Cortex of kidney (tissue), 1 donor: ENCODE measurements at places on chromosomes 4 and X.

GRCh38 chr4:924107-925096, 7.7 kb downstream of the GAK start:
- no peak for DNase-seq

- DNase-seq: no peak
Observed at GRCh38 chr4:8356856-8357255, 83.7 kb downstream of the ACOX3 start.

DNA sequence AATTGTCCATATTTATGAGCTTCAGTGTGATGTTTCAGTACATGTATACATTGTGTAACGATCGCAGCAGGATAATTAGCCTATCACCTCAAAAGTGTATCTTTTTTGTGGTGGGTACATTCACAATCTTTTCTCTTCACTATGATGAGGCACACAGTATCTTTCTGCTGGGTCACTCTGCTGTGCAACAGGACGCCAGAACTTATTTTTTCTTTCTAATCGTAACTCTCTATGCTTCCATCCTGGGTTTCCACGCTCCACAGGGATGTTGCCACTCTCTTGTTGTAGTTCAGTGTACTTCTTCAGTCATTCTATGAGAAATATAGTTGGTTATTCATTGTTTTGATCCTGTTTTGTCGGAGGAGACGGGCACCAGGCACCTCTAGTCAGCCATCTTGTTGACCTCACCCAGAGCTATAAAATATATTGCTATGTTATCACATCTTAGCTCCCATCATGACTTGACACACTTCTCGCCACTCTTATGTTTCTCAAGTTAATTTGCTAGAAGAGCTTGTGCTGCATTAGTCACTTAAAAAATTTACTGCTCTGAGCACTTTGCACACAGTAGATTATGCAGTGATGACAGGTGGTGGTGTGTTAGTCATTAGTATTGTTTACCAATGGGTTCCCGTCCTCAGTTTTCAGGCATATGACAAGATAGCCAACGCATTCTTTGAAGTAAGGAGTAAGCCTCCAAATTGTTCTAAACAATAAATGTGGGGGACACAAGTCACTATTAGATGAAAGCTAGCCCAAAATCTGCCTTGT, 1002.7 kb upstream of the PCDH7 start:
- no peak for DNase-seq

DNA sequence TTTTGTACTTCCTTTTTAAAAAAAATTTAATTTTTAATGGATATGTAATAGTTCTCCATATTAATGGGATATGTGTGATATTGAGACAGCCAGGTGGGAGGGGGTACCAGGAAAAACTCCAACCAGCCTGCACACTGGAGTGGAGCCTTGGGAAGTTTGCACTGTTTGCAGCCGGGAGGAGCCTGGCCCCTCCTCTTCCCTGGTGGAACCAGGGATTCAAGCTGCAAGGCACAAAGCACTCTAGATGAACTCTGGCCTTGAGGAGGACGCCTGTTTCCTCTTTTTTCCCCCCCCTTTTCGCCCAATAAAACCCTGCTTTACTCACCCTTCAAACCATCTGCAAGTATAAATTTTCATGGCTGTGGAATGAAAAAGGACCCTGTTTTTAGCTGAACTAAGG, 48.2 kb upstream of the GC start:
- no peak for DNase-seq

- no peak for DNase-seq
Observed at GRCh38 chr4:84632092-84632491, 49.2 kb downstream of the CDS1 start.

DNA sequence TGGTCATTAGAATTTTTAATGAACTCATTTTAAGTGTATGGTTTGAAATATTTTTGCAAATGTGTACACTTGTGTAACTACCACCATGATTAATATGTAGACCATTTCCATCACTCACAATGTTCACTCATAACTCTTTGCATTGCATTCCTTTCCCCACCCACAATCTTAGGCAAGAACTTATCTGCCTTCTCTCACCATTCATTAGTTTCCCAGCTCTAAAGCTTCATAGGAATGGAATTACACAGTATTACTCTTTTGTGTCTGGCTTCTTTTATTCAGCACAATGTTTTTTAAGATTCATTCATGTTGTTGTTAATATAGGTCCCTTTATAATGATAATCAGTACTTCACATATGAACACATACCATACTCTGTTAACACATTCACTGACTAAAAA, 106.1 kb downstream of the ARAP2 start:
- no peak for DNase-seq

DNA sequence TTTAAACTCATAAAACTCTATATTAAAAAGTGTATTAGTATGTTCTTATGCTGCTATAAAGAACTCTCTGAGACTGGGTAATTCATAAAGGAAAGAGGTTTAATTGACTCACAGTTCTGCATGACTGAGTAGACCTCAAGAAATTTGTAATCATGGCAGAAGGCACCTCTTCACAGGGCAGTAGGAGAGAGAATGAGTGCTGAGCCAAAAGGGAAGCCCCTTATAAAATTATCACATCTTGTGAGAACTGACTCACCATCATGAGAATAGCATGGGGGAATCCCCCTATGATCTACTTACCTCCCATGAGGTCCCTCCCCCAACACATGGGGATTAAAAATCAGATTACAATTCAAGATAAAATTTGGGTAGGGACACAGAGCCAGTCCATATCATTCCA, 463.2 kb downstream of the KLHL13 start:
- no peak for DNase-seq

DNA sequence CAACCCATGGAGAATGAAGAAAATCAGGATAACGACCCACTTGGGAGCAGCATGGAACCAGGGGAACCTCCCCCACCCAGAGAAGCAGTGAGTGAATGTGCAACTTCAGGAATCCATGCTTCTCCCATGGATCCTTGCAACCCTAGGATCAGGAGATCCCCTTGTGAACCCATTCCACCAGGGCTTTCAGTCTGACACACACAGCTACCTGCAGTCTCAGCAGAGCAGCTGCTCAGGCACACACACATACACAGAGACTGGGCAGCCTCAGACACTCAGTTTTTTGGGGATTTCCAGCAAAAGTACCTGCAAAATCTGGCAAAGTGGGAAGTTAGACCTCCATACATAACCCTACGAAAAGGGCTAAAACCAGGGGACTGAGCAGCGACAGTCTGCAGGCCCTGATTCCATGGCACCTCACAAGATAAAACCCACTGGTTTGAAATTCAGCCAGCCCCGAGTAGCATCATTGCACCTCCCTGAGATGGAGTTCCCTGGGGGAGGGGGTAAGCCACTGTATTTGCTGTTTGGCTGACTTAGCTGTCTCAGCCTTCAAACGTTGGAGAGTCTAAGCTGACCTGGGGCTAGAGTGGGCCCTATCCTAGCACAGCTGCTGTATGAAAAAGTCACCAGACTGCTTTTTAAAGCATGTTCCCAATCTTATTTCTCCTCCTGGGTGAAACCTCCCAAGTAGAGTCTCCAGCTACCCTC, 737.5 kb upstream of the NDST4 start:
- no peak for DNase-seq

DNA sequence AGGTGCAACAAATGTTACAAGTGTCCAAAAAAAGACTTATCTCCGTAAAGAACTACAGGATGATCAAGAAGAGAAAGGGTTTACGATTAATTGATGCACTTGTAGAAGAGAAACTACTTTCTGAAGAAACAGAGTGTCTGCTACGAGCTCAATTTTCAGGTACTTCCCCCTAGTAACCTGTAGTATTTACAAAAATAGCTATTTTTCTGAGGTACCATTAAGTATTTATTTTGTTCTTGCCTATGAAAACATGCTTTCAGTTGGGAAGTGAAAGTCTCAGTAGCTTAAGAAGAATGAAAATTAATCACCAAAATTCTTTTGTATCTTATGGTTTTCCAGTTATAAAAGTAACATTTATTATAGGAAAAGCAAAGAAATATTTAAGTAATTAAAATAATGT, 5.9 kb downstream of the THAP9 start:
- no peak for DNase-seq

DNA sequence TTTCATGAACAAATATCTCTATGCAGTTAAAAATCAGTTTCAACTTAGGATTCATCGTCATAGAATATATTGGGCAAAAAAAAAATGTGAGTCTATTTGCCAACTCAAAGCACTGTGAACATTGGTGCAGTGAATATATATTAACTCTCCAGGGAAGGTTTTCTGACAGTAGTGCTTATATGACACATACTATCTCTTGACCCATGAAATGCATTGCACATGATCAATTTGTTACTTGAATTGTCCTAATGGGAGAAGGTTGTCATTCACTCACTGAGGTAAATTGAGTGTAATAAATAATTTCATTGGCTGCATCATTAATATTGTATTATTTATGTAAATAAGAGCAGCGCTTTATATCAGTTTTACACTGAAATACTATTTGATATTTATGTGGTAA, 2458.5 kb downstream of the ARAP2 start:
- DNase-seq: no peak

DNA sequence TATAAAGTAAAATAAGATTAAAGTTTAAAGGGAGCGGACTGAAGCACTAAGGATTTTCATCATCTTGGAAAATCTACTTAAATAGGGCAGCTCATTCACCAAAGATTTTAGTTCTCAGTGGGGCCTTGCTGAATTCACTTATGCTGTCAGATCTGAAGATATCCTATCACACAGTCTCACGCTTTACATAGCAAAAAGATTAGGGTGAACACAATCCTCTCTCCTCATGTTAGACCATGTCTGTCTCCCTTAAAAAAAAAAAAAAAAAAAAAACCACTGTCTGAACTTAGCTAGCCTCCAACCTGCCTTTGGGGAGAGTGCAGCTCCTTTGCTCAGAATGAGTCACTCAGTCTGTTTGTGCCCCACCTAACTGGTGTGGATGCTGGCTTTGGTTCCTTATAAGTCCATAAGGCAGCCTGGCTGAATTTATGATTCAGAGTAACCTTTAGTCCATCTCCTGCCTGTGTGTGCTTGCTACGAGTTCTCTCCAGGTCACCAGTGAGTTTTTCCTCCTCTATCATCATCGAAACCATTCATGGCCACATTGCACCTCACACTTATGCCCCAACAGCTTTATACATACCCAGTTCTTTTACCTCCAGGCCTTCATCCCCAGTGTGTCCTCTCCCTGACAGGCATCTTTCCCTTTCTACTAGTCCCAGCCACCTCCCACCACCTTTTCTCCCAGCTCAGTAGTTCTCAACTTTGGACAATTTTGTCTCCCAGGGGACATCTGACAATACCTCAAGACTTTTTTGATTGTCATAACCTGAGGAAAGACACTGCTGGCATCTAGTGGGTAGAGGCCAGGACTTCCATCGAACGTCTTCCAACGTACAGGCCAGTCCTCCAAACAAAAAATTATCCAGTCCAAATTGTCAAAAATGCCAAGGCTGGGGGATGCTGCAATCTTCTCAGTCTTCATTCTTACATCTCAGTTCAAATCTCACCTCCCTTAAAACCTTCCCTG, 220.7 kb upstream of the EMCN start:
- no peak for DNase-seq

- no peak for DNase-seq
Observed at GRCh38 chrX:9374555-9374954, 90.3 kb upstream of the TBL1X start.

DNA sequence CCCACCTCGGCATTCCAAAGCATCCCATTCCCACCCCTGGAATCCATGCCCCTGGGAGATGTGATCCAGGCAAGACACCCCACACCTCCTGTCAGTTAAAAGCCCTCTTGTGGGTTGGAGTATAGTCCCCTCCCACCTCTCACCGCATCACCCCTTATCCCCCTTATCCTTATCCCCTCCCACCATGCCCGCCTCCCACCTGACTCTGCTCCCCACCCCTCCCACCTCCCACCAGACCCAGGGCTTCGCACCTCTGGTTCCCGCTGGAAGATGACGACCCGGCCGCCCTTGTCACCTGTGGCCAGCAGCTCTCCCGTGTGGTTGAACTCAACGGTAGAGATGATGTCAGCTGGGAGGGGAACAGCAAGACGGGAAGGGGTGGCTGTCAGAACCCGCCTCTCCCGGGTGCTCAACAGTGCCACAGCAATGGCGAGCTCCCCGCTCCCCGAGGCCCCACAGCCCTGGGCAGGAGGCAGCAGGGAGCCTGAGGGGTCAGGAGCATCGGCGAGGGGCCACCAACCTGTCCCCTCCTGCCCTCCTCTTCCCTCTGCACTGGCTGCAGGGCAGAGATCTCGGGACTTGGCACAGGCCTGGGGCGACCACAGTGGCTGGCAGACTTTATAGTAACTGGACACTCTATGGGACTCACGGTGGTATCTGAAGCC, 91.5 kb downstream of the PPP2R2C start:
- DNase-seq: no peak

DNA sequence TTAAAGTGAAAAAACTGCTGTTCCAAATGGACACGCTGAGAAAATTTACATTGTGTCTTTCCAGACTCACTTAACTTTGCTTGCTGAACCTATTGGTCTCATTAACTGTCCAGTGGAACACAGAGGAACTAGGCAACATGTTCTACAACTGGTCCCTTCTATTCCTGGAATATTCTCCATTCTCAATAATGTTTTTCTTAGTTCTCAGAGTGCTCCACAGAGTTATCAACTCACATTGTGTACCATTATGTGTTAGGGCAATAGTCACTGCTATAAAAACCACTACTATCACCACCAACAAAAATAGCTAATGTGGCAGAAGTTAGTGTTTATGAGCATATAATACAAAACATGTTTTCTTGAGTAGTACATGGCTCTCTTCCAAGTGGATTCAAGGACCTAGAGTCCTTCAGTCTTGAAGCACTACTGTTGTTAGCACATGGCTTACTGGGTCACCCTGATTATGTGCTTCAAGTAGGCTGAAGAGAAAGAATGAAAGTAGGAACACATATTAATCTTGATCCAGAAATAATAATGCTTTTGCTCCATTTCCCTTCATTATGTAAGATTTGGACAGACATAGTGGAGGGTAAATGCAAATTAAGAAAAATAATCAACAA, 865.3 kb upstream of the HS3ST1 start:
- DNase-seq: no peak

DNA sequence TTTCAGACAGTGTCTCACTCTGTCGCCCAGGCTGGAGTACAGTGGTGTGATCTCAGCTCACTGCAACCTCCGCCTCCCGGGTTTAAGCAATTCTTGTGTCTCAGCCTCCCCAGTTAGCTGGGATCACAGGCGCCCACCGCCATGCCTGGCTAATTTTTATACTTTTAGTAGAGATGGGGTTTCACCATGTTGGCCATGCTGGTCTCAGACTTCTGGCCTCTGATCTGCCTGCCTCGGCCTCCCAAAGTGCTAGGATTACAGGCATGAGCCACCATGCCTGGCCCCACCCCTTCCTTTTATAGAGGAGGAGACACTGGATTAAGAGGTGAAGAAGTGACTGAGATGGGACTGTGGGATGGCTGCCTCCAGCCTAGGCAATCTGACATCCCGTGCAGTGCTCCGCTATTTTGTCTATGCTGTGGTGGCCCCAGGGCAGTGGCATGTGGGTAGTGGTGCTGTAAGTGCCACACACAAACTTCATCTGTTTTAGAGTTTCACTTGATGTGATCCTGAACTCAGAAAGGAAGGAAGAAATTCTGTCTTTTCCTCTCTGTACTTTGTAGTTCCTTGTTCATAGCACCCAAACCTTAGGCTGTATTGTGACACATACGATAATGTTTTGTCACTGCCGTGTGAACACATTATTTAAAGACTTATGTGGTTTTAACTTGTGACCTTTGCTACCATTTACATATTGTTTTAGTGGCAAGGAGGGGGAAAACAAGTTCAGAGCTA, 48.9 kb downstream of the FNIP2 start:
- DNase-seq: no peak

GRCh38 chrX:24369816-24370215, 9.4 kb downstream of the SUPT20HL1 start:
- no peak for DNase-seq

GRCh38 chr4:80461412-80461811, 125.9 kb downstream of the CFAP299 start:
- no peak for DNase-seq

- DNase-seq: no peak
Observed at GRCh38 chr4:82680834-82681233, 117.8 kb downstream of the SCD5 start.

GRCh38 chr4:98305576-98305975, 44.4 kb downstream of the RAP1GDS1 start:
- DNase-seq: no peak
